ENCODE measurements at places on chromosomes 16 and 17.

- no peak for DNase-seq
These were observed 358 bp downstream of the CHRNE start for GRCh38 chr17:4902540-4902939.

- DNase-seq = no peak
These were observed 1.7 kb downstream of the ATP6V0A1 start for GRCh38 chr17:42460371-42460770.

- DNase-seq = peak; percentile 80
These were observed 229.6 kb downstream of the MRTFB start for GRCh38 chr16:14300705-14301168.

DNA sequence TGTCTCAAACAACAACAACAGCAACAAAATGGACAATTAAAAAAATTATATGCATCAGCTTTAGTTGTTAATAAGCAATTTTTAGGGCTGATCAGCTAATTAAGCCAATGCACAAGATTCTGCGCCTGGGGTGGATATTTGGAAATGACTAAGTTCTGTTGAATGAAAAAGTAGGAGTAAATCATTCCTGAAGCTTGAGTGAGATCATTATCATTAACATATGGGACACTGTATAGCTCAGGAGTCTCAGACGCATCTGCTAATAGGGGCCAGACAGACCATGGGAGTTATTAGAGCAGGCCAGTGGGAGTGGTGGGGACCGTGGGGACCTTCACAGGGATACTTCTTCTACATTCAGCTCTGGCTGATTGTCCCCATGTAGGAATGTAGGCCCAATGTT, 22.8 kb downstream of the IRX5 start:
- no peak for DNase-seq

DNA sequence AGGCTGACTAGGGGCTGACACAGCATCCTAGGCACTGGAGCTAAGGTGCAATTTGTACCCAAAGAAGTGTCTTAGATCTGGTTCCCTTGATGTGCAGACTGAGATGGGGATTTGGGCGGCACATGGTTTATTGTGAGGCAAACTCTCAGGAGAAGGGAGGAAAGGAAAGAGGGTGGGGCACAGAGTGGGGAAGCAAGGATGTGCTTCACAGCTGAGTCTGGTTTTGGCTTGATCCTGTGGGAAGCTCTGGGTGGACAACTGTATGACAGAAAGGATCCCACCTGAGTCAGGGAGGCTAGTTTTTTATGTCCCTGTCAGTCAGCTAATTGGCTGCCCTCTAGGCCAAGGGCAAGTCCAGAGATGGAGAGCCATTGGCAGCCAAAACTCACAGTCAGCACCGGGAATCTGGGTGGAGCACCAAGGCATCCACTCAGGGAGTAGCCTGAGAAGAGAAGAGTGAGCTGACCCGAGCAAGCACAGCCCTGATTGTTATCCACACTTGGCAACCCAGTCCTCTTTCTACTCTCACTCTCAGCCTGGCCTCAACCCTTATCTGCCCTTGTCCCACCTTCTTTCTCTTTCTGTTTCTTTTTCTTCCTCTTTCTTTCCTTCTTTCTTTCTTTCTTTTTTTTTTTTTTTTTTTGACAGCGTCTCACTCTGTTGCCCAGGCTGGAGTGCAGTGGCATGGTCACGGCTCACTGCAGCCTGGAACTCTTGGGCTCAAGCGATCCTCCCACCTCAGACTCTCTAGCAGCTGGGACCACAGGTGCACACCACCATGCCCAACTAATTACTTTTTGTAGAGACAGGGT, 12.0 kb downstream of the ARL4D start:
- no peak for DNase-seq
